ENCODE measurements at places on chromosomes 2 and 18.

DNA sequence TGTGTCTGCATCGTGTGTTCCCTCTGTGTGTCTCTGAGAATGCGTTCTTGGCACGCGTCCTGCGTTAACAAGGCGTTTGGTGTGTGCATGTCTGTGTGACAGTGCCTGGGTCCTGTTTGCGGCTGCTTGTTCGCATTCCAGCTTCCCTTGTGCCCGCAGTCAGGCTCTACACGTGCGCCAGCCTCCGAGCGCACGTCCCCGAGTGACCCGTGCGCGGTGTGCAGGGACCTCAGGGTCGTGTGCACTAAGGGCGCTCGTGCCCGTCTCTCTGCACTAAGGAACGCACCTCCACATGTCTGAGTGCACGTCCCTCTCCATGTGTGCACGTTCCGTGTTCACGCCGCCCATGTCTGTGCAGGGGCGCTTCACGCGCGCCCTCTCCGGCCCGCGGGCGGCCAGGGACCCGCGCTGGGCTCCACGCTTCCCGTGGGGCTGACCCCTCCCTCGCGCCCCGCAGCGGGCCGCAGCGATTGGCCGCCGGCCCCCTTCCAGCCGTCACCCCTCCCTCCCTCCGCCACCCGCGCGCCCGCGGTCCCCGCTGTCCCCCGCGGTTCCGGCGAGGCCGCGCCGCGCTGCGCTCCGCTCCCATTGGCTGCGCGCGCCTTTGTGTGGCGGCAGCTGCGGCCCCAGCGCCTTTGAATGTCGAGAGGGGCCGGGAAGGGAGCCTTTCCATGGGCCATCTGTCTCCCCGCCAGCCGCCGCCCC, 229.4 kb downstream of the HAUS1 start:
- DNase-seq, result no peak

DNA sequence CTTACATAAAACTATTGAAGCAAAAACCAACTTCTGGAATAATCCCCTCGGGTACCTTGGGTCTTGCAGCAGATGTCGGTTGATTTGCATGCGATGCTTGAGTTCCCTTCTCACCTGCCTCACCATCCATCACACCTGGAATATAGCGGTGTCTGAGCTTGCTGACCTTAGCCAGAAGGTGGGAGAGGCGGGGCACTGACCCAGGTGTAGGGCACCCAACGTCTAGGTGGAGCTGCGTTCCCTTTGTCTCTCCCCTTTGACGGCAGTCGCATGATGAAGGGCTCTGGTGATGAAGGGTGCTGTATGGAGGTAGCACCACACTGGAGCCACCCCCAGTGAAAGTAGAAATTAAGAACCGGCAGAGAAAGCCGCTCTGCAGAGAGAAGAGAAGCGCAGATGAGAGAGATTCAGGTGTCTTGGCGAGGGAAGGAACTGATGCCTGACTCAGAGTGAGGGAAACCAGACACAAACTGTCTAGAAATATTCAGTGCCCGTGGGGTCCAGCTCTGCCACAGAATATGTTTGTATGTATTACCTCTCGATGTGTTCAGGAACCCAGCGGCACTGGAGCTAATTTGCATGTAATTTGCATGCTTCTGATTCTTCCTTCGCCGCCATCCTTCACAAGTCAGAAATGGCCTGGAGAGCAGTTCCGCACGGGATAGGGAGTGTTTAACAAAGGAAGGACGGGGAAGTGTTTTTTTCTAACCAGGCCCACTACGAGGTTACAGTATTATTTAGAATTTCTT, 19.4 kb upstream of the MBP start:
- DNase-seq, result no peak

- DNase-seq, result no peak
These were observed 177.9 kb downstream of the TPGS2 start for GRCh38 chr18:36650906-36651305.

DNA sequence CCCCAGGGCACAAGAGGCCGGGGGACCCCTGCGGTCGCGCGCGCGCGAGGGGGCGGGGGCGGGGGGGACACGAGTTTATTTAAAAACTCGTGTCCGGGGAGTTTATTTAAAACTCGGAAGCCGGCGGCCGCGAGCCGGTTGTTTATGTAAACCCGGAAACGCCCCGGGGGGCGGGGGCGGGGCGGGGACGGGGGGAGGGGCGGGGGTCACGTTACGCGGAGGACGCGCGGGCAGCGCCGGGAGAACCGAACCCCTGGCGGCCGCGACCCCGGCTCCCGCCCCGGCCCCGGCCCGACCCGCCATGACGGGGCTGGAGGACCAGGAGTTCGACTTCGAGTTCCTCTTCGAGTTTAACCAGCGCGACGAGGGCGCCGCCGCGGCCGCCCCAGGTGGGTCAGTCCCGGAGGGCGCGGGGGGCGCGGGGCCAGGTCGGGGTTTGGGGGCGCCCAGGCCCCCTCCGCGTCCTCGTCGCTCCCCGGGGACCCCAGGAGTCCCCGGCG, 4.4 kb downstream of the NFATC1 start:
- peak; percentile 65 for DNase-seq

DNA sequence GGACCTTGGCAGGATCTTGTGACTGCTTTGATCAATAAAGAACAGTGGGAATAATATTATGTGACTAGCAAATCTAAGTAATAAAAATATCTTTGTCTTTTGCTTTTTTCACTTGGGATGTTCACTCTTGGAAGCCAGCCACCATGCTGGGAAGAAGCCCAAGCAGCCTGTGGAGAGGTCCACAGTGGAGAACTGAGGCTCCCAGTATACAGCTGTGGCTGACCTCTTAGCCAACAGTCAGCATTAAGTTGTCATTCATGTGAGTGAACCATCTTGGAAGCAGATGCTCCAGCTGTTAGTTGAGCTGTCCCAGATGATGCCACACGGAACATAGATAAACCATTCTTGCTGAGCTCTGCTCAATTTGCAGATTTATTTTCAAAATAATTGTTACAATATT, 160.0 kb downstream of the OSR1 start:
- DNase-seq, result no peak

- no peak for DNase-seq
These were observed 10.9 kb downstream of the SH2D6 start for GRCh38 chr2:85429213-85429923.

- DNase-seq, result no peak
These were observed 15.8 kb upstream of the BOD1L2 start for GRCh38 chr18:57131101-57131500.

DNA sequence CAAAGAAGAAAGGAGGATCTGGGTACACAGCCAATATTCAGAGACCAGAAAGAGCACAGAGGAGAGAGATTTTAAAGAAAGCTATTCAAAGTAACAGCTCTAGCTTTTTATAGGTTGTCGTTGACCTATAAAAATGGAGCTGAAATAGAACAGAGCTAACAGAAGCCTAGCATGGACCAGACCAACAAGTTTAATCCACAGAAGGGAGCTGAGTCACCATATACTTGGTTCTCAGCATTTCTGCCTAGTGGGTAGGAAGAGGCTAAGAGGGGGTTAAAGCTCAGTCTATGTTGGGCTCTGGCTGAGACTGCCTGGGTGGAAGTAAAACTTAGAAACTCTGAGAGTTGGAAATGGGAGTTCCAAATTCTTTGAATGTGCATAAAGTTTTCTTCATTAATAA, 678.0 kb upstream of the CDH2 start:
- DNase-seq, result no peak

- no peak for DNase-seq
These were observed 14.5 kb downstream of the OSBPL6 start for GRCh38 chr2:178208817-178209216.

DNA sequence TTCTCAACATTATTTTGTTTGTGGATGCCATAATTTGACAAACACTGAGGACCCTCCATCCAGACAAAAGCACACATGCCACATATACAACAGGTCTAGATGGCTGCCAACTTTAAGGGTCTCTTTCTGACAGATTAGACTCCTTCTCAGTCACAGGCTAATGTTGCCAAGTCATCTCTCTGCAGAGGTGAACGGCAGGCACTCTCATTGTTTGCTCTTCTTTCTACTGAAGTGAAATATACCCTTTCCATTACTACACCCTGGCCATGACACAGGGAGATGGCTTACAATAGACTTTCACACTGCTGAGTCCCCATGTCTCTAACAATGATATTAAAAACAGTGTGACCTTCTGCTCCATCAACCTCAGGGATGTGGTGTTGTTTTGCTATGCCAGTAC, 47.5 kb upstream of the ZNF397 start:
- no peak for DNase-seq

DNA sequence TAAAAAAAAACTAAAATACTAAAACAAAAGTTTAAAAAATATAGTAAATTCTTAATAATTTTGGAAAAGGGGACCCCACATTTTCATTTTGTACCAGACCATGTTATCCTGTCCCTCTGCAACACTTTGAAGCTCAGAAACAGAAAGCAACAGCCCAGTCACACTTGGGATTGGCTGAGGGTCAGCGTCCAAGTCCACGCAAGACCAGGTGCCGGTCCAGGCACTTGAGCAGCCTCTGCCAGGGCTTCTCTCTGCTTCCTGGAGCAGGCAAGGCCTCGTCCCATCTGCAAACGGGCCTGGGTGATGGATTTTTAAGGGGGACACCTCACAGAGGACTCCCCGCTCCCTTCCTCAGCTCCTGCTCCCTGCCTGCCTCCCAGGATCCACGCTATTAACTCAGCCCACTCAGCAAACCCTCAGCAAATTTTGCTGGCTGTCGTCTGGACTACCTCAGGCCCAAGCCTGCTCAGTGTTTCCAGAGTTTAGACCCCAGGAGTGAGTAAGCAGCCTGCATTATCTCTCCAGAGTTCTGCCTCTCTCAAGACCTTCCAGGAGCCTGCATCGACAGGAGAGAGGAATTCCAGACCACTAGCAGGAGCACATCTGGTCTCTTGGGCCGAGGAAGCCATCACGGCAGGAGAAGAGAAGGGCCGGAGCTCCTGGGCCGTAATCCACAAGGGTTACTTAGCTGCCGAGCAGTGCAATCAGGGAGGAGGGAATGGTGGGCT, 88.7 kb upstream of the STPG4 start:
- DNase-seq, result no peak

Data from effector CD4-positive, alpha-beta T cell (primary cell).